ENCODE measurements at places on chromosomes 11 and 22. TPM values are rescaled to one million over a fixed set of nuclear protein-coding genes. Genes with fewer than 3 reads are reported as not detected.

Gene PHLDA2
- not detected for total RNA-seq

Gene MRGPRF
- 14.6 TPM for total RNA-seq

Gene ANGPTL5
- 0.93 TPM for total RNA-seq

Gene PRR14L
- total RNA-seq: 40.0 TPM

Gene TSPAN32
- 3.3 TPM for total RNA-seq

Gene C22orf31
- 0.82 TPM for total RNA-seq

Gene NLRP6
- total RNA-seq: 0.22 TPM

Gene MS4A6E
- not detected for total RNA-seq

Gene HMGXB4
- total RNA-seq: 25.5 TPM

Gene RPS13
- 660 TPM for total RNA-seq

Gene SCN3B
- total RNA-seq: 38.5 TPM

Gene CRYBA4
- total RNA-seq: 3,745 TPM

Gene OR5B12
- not detected for total RNA-seq

Gene ARHGAP8
- total RNA-seq: 3.2 TPM

Gene APBB1
- total RNA-seq: 84.1 TPM

Gene PNPLA5
- total RNA-seq: 0.16 TPM

Gene DEPDC7
- total RNA-seq: 4.1 TPM

Gene CDCA5
- 3.7 TPM for total RNA-seq

Gene TRAPPC4
- total RNA-seq: 57.7 TPM

Gene PHF21B
- total RNA-seq: 13.1 TPM

Gene SLC1A2
- 101 TPM for total RNA-seq

Gene TUBA8
- 4.9 TPM for total RNA-seq

Gene GSC2
- total RNA-seq: 1.9 TPM

Gene BDNF
- total RNA-seq: 5.2 TPM

Gene CNTF
- total RNA-seq: 1.8 TPM

Gene HPS4
- total RNA-seq: 73.3 TPM

Gene ZBTB16
- total RNA-seq: 26.2 TPM

Gene SAA2
- total RNA-seq: 0.99 TPM

All from camera-type eye (tissue), 1 donor.